ENCODE measurements at places on chromosomes 12 and 14. TPM values are rescaled to one million over a fixed set of nuclear protein-coding genes. Genes with fewer than 3 reads are reported as not detected.

NTS gene
- not detected for total RNA-seq

CFAP54 gene
- 3.2 TPM for total RNA-seq

FBLN5 gene
- 27.7 TPM for total RNA-seq

DNA sequence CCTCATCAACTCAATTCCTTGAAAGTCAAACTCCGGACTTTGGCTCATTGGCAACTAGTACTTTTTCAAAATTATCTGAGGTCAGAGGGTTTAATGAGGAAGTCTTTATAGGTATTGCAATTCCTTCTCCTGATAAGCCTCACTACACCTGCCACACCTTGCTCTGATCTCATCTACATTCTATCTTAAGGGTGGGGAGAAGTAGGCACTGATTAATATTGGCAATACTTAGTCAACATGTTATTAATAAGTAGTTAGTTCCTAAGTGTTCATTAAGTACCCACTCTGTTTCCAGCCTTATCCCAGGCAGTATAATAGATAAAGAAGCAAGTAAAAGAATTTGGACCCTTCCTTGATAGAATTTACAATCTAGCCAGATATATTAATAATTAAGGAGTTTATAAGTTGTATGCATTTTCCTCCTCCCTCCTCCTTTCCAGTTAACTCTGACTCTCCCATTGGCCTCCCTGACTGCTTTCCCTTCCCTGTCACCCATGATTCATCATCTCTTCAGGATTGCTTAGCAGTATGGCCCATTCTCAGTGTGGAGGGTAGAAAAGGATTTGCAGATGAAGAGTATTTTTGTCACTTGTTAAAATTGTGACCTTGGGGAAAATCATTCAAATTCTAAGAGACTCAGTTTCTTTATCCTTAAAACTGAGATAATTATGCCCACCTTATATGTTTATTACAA, 231.0 kb upstream of the ATP2B1 start:
- H3K4me3 ChIP-seq, result no peak overlapping the region
- H3K4me1 ChIP-seq, result no peaks in the 10 kb centered on the region
- DNase-seq, result no peak
- H3K27ac ChIP-seq, result no peak overlapping the region
- H3K27me3 ChIP-seq, result no peaks in the 10 kb centered on the region
- no peaks in the 10 kb centered on the region for H3K36me3 ChIP-seq

EIF2S3B gene
- total RNA-seq, result 2.9 TPM

SLCO1B1 gene
- total RNA-seq, result not detected

GRCh38 chr12:49880756-49881414, 22.8 kb downstream of the FAIM2 start:
- no peaks in the 10 kb centered on the region for H3K36me3 ChIP-seq
- H3K27me3 ChIP-seq, result peaks cover 9% of the 10 kb centered on the region
- no peak overlapping the region for H3K27ac ChIP-seq
- no peak overlapping the region for H3K4me3 ChIP-seq
- no peaks in the 10 kb centered on the region for H3K4me1 ChIP-seq
- no peak for DNase-seq

DNA sequence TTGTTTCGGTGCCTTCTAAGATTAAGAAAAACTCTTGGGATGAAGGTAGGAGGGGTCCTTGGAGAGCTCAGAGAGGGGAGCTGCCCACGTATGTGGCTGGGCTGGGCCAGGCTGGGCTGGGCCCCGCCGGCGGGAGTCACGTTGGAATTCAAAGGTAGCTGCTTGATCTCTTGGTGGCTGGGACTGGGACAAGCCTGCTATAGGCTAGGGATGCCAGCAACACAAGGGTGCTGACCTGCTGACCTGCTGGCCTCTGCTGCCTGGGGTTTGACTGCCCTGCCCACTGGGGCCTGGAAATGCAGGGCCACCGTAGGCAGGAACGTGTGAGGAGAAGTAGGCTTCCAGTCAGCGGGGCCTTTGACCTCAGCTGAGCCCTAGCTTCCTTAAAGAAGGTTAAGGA, 52.8 kb upstream of the GTF2A1 start:
- peaks cover 9% of the 10 kb centered on the region for H3K27me3 ChIP-seq
- H3K36me3 ChIP-seq, result no peaks in the 10 kb centered on the region
- H3K27ac ChIP-seq, result no peak overlapping the region
- DNase-seq, result peak; percentile 68

SLC17A8 gene
- not detected for total RNA-seq

FGF6 gene
- not detected for total RNA-seq

LTBR gene
- 110 TPM for total RNA-seq

DNA sequence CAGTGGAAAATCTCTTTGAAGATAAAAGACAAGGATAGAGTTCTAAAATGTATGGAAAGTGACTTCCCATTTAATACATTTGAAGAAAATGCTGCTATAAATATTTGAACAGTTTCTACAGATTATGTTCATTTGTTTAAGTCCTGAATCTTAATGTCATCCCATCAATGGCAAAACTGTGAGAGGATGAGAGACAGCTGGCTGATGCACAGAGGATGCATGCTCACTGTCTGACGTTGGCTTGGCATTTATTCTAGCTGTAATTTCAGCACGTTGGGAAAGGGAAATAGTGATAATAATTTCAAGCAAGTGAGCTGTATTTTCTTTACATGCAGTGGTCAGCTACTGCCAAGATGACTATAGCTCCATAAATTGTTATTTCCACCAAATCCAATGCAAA, 40.5 kb downstream of the PPFIA2 start:
- no peaks in the 10 kb centered on the region for H3K27me3 ChIP-seq
- no peak for DNase-seq
- H3K4me3 ChIP-seq, result no peak overlapping the region
- no peak overlapping the region for H3K27ac ChIP-seq

DNA sequence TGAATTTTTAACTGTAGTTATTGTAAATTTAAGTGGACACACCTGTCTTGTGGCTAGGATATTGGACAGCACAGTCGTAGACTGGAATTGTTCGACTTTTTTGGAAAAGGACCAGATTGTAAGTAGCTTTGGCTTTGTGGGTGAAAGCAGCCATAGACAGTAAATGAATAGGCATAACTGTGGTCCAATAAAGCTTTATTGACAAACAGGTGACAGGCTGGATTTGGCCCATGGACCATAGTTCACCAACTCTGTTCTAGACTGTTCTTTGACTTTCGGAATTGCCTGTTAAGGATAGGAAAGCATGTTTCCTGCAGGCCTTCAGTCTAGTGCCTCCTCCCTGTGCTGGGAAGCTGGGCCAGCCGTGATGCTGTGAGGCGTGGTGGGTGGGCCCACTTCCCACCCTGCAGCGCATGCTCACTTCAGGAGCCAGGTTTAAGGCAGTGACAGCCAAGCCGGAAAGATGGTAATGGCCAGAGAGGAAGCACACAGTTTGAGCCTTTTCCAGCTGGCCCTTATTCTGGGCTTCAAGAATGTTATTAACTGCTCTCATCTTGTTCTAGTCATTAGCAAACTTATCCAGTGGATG, 51.8 kb downstream of the PPP2R5C start:
- DNase-seq, result no peak
- peaks cover 25% of the 10 kb centered on the region for H3K4me1 ChIP-seq
- H3K4me3 ChIP-seq, result no peak overlapping the region
- H3K27me3 ChIP-seq, result no peaks in the 10 kb centered on the region

DNA sequence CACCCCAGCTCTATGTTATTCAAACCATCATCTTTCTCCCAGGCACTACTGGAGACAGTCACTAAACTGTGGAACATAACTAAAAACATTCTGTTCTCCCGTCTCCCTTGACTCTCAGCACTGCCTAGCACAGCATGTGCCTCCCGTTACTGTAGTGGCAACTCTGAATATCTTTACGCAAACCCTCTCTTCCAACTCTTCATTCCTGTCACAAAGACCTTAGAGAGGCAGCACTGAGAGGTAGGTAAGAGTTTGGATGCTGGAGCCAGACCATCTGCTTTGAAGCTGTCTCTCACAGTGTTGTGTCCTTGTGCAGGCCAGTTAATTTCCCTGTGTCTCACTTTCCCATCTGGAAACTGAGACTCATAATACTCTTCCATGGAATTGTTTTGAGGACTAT, 108.1 kb downstream of the DIP2B start:
- H3K27me3 ChIP-seq, result no peaks in the 10 kb centered on the region
- H3K4me3 ChIP-seq, result no peak overlapping the region
- DNase-seq, result no peak

- peaks cover 3% of the 10 kb centered on the region for H3K4me1 ChIP-seq
- DNase-seq, result no peak
- H3K27me3 ChIP-seq, result no peaks in the 10 kb centered on the region
- H3K4me3 ChIP-seq, result no peak overlapping the region
Measured at GRCh38 chr12:76464631-76465166, 94.9 kb downstream of the OSBPL8 start.

RPGRIP1 gene
- total RNA-seq, result under 0.01 TPM

DNA sequence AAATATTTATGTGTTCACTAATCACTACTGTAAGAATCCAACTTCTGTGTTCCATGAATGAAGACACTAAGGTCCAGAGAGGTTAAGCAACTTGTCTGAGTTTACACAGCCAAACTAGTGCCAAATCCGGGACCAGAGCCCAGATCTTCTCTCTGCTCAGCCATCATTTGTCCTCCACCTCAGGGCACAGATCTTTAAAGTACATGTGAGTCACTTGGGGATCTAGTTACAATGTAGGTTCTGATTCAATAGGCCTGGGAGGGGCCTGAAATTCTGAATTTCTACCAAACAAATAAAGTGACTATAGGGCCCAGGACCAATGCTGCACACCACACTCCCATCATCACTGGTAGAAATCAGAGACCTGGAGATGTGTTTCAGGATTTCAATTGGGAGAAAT, 162.9 kb downstream of the GXYLT1 start:
- H3K27me3 ChIP-seq, result no peaks in the 10 kb centered on the region
- no peak for DNase-seq
- no peaks in the 10 kb centered on the region for H3K36me3 ChIP-seq
- no peak overlapping the region for H3K27ac ChIP-seq
- no peak overlapping the region for H3K4me3 ChIP-seq
- no peaks in the 10 kb centered on the region for H3K4me1 ChIP-seq

RGS6 gene
- total RNA-seq, result not detected

DNA sequence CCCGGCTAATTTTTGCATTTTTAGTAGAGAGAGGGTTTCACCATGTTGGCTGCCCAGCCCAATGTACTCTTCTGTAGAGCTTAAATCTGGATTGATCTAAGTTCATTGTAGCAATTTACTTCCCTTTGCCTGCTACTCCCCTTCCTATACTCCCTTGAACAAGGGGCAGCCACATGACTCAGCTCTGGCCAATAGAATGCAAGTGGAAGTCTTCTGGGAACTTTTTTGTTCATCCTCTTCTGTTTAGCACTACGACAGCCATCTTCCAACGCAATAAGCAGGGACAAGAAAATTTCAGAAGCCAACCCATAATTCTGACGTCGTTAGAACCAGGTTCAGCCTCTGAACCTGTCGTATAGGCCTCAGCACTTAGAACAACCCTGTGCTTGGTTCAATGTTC, 6.4 kb upstream of the RAD52 start:
- no peak overlapping the region for H3K27ac ChIP-seq
- no peaks in the 10 kb centered on the region for H3K27me3 ChIP-seq
- peaks cover 22% of the 10 kb centered on the region for H3K4me1 ChIP-seq
- no peaks in the 10 kb centered on the region for H3K36me3 ChIP-seq
- DNase-seq, result no peak
- H3K4me3 ChIP-seq, result no peak overlapping the region

- H3K4me3 ChIP-seq, result peak within 1 kb of the TSS; percentile 97
- H3K36me3 ChIP-seq, result peaks cover 30% of the 10 kb centered on the region
- peaks cover 34% of the 10 kb centered on the region for H3K4me1 ChIP-seq
- peak within 1 kb of the TSS; percentile 93 for H3K27ac ChIP-seq
- peak; percentile 95 for DNase-seq
Measured at GRCh38 chr14:24232121-24232644, at the start of gene NEDD8. TSS of gene NEDD8 (minus strand) at chr14:24232367. CDS start at chr14:24232267, 100 bp downstream.

TMTC1 gene
- 69.2 TPM for total RNA-seq

PRMT5 gene
- total RNA-seq, result 56.3 TPM

GRCh38 chr12:49588721-49589516, 16.5 kb downstream of the FAM186B start:
- no peaks in the 10 kb centered on the region for H3K36me3 ChIP-seq
- no peaks in the 10 kb centered on the region for H3K27me3 ChIP-seq

DNA sequence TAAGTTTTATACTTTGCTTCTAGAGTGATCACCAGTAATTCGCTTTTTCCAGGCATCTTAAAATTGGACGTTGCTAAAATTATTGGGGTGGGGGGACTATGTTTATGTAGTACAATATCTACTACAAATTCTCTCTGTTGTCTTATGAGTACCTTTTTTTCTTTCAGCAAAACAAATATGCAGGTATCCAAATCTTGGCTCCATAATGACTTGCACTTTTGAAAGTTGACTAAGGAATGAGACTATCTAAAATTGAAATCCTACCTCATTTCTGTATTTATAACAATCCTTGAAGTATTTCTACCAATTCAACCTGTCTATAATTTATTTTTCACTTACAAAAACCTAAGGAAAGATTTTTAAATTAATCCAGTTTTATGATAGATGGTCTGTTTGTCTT, 2.4 kb downstream of the DYNC1H1 start:
- no peaks in the 10 kb centered on the region for H3K27me3 ChIP-seq
- H3K36me3 ChIP-seq, result peaks cover 26% of the 10 kb centered on the region
- H3K4me1 ChIP-seq, result peaks cover 41% of the 10 kb centered on the region
- H3K4me3 ChIP-seq, result peak overlapping the region; percentile 97

DNA sequence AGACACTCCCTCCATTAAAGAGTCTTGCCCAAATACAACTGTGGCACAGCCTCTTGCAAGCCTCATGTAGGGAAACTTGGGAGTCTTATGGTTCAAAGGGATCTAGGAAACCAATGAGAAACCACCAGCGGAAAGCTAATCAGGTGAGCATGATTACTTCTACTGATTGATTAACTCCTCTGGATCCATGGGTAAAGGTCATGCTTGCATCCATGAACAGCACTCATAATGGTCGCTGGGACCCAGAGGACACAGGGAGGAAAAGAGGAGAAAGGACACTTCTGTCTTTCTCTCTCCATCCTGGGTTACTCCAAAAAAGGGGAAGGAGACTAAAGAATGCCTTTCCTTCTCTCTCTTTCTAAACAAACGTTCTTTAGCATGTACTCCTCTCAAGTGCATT, 1397.2 kb downstream of the LRFN5 start:
- no peaks in the 10 kb centered on the region for H3K36me3 ChIP-seq
- H3K4me1 ChIP-seq, result no peaks in the 10 kb centered on the region
- DNase-seq, result no peak
- H3K27ac ChIP-seq, result no peak overlapping the region

- peaks cover 46% of the 10 kb centered on the region for H3K27me3 ChIP-seq
- peaks cover 8% of the 10 kb centered on the region for H3K4me1 ChIP-seq
- DNase-seq, result peak; percentile 77
- H3K36me3 ChIP-seq, result no peaks in the 10 kb centered on the region
- no peak overlapping the region for H3K27ac ChIP-seq
- peak overlapping the region; percentile 66 for H3K4me3 ChIP-seq
Measured at GRCh38 chr12:46830731-46831334, 5.0 kb upstream of the SLC38A4 start.

DNA sequence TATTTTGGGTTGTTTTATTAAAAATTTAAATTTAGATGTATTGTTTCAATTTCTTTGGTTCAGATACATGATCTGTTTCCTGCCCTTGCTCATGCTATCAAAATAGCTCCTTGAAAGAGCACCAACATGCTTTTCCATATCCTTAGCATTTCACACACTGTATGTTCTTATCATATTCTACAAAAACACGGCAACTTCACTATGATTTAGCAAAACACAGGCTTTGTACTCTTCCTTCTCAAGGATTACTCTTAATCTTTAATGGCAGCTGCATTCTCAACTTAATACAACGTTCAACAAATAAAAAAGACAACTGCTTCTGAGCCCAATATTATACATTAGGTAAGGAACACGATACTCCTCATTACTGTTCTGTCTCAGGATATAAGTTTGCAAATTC, 2.9 kb upstream of the GLRX5 start:
- H3K27ac ChIP-seq, result peak overlapping the region; percentile 94
- no peaks in the 10 kb centered on the region for H3K36me3 ChIP-seq
- no peaks in the 10 kb centered on the region for H3K27me3 ChIP-seq
- no peak for DNase-seq

RIPK3 gene
- 11.9 TPM for total RNA-seq

RERG gene
- not detected for total RNA-seq

PZP gene
- not detected for total RNA-seq

GYS2 gene
- total RNA-seq, result not detected

Measured in osteoblast (primary cell).